ENCODE measurements at places on chromosomes 6 and 20. TPM values are rescaled to one million over a fixed set of nuclear protein-coding genes. Genes with fewer than 3 reads are reported as not detected.

Gene AIF1
- polyA plus RNA-seq, result 18.4 TPM

- no peak for DNase-seq
Observed at GRCh38 chr20:47389867-47390347, 33.4 kb upstream of the ZMYND8 start.

DNA sequence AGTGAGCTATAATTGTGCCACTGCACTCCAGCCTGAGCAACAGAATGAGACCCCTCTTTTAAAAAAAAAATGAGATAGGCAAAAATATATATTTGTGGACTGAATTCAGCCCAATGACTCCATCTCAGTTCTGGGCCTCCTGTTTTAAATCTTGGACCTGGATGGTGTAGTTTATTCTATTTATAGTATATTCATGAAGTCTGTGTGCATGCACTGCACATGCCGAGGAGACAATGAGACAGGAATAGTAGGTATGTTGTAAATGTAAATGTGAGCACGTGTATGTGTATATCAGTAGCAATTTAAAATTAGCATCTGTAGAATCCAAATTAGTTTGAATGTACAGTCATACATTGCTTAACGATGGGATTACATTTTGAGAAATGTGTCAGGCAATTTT, 91.0 kb downstream of the TBC1D7 start:
- DNase-seq, result no peak

Gene DEFB124
- 0.76 TPM for polyA plus RNA-seq

- DNase-seq, result no peak
Observed at GRCh38 chr6:150363733-150364132, 5.1 kb upstream of the IYD start.

GRCh38 chr20:33842346-33842745, 31.2 kb downstream of the CHMP4B start:
- no peak for DNase-seq

DNA sequence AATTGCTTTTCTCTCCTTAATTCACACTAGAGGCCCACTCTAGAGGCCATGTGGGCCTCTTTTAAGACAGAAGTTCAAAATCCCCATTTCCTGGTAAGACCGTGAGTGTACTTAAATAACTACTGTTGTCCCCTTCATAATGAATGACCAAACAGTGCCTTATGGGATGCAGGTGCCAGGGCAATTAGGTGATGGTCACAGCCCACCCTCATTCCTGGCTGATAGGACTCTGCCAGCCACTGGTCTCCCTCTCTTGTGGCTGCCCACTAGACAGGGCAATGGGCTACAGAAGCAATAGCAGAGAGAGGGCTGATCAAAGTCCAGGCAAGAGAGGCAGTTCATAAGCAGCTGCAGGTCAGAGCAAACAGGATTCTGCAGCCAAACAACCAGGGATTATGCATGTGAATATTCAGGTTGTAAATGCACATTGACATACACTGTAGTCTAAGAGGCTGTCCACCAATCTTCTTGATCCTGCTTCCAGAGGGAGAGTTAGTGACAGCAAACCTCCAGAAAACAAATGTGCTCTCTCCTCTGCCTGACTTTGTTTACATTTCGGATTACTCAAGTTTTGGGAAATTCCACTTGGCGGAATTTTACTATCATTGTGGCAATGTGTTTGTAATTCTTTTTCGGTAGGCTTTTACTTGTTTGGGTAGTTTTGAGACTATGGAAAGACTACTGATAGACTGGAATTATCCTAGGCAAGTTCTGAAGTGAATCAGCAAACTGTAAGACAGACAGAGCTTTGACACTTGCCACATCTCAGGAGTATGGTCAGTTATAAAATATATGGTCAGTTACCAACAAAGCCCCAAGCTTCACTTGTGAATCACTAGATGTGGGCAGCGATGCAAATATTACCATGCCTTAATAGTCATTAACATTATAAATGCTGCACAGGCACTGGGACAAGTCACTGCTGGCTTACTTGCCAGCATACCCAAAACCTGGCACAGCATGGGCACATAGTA, 12.8 kb downstream of the PTPRK start:
- DNase-seq, result no peak

Gene DNPH1
- polyA plus RNA-seq, result 45.5 TPM

Gene ASIP
- 0.75 TPM for polyA plus RNA-seq

DNA sequence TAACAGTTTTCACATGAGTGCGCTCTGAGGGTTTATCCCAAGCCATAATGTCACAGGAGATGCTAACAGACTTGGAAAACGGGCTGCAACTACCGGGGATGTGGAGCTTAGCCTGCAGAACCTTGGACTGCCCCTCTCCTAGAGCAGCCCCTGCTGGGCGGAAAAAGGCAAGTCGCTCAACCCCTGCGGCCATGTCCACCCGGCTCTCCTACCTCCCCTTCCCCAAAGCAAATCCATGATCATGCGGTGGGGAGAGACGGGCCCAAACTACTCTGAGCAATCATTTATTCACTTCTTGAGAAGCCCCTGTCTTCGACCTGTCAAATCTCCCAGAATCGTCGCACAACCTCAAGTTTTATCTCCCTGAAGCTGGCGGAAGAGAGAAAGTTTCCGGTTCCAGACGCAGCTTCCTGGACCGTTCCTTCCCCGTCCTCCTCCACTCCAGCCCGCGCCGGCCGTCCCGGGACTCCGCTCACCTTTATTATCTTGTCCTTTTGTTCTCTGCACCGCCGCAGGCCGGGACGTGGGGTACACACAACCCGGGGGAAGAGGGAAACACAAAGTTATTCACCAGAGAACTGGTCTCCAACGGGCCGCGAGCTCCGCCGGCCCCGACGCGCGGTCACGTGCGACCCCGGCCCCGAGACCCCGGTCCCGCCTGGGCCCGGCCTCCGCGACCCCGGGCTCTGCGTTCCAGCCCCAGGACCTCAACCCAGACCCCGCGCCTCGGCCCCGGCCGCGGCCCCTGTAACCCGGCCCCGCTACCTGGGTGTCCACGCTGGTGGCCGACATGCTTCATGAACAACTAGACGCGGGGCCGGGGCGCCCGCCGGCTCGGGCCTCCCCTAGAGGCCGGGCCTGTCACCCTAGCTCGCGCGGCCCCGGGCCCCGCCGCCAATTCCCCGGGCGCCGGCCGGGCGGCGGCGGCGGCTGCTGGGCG, 560 bp downstream of the YTHDF1 start:
- peak; percentile 49 for DNase-seq

DNA sequence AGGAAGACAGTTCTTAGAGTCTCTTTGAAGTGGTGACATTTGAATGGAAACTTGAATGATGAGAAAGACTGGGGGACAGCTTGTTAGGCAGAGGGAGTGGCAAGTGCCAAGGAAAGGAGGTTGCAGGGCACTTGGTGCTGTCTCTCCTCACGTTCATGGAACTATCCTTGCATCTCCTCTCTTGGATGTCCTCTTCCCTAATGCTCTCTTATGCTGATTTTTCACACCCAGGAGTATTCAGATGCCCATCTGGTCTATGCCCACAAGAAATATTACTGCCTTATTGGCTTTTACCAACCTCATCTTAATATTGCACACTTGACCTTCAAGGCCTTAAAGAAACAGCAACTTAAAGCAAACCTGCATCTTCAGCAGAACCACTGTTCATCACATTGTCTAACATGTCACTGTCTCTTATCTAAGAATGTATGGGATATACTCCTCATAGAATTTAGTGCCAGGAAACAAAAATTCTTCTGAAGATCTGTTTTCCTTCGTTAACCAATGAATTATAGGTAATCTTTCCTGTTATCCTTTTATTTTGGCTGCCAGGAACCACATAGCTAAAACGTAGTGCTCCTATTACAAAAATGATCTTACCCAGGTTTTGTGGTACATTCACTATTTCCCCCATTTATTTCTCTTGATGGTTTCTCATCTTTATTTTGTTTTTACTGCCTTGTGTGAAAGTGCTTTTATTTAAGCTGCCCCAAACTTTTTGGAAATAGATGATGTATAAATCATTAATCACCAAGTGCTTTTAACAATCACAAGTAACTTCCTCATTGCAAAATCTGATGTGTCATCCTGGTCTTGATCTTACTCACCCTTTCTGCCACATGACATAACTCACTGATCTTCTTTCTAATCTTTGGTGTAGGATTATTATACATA, 12.8 kb downstream of the RGS17 start:
- DNase-seq, result no peak

DNA sequence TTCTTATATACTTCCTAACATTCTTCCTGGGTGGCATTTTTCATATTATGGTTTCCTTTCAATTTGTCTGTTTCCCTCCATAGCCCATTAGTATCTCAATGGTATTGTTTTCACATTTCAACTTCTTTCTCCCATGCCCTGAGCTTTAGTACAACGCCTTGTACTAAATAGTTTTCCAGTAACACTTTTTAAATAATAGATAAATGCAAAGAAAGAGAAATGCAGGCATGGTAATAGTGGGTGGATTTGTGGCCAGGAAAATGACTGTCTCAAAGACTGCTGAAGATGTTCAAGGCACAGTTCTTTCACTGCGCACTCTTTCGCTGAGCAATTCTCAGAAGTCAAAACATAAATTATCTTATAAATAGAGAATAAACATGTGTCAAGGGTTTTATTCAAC, 145.1 kb downstream of the LCA5 start:
- no peak for DNase-seq

Gene CYP24A1
- not detected for polyA plus RNA-seq

DNA sequence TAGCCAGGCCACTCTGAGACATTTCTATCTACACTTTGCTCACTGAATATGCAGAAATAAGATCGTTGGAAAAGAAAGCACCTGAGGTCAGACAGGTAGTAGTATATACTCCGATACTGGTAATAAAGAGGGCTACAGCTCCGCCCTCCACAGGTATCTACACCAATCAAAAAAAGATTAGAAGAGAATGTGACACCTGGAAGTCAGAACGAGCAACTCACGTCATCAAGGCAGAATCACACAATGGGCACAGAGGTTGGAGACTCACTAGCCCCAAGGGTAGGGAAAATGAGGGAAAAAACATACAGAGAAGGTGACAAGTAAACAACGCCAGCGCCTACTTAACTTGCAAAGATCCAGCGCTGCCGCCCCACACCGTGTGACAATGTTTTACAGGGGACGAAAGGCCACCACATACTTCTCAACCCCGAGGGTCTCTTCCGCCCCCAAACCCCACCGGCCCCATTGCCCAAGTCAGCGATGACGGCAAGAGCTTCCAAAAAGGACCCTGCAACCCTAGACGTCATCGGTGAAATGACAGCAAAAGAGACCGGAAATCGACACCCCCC, 653 bp downstream of the LMBRD1 start:
- no peak for DNase-seq

GRCh38 chr20:2331901-2332565, 36.2 kb downstream of the TGM3 start:
- DNase-seq, result no peak

DNA sequence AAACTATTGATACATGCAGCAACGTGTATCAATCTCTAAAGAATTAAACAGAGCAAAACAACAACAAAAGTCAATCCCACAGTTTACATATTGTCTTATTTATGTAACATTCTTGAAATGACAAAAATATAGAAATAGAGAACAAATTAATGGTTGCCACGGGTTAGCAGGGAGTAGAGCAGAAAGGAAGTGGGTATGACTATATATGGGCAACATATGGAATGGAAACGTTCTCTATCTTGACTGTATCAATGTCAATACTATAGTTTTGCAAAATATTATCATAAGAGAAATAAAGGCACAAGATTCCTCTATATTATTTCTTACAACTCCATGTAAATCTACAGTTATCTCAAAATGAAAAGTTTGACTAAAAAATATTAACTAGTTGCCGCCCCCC, 12.8 kb downstream of the AK9 start:
- DNase-seq, result no peak

Gene BTNL2
- polyA plus RNA-seq, result not detected

Gene SLC16A10
- 1.9 TPM for polyA plus RNA-seq

Gene PHF3
- polyA plus RNA-seq, result 8.5 TPM

DNA sequence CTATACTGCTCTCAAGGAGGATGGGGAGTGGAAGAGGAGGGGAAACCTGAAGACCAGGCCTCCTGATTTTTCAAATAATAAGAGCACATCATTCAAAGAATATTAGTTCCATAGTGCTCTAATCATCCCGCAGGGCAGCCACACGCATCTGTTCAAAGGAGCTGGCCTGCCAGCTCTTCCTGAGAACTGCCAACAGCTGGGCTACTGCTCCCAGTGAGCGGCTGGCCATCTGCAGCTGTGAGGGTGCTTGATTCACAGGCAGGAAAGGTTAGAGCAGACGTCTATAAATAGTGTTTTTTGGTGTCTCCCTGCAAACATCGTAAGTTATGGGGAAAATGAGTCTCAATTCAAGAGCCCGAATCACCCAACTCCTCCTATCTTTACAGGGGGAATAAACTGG, 17.3 kb downstream of the NSFL1C start:
- DNase-seq, result no peak

Gene SCUBE3
- 2.4 TPM for polyA plus RNA-seq

GRCh38 chr6:143525356-143525755, 13.8 kb upstream of the FUCA2 start:
- DNase-seq, result no peak

DNA sequence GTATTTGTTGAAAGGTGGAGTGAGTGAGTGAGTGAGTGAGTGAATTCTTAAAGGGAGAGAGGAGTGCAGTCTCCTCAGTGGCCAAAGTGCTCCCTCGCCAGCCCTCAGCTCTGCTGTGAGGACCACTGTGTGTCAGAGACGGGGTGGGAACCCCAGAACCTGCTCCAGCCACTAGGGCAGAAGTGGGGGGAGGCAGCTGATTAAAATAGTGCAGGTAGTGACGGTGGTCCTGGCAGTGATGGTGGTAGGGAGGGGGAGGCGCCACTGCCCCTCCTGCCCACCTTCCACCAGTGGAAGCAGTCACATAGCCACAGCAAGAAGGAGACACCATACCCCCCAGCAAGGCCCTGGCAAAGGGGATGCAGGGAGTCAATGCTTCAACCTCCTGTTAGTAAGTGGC, 133.5 kb downstream of the PHACTR3 start:
- DNase-seq, result no peak

DNA sequence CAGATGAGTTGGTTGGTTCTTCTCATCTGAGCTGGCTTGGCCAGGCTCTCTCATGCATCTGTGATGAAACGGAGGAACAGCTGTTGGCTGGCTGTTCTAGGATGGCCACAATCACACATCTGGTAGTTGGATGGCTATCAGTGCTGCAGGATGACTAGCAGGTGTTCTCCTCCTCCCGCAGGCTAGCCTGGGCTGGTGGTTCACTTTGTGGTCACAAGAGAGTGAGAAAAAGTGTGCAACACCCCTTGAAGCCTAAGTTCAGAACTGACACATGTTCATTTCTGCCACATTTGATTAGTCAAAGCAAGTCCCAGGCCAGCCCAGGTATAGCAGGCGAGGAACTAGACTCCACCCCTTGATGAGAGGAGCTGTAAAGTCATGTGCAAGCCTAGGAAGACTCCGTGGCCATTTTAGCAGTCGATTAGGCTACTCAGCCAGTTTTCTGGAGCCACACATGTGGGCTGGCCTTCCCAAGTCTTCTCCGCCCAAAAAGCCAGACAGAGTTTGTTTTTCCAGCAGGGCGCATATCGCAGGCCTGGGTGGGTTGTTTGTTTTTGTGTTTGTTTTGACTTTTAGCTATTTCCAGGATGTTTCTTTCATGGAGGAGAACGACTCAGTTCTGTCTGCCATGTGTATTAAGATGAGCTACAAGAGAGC, 120.8 kb downstream of the ISM1 start:
- DNase-seq, result no peak

- DNase-seq, result no peak
Observed at GRCh38 chr6:144493035-144493910, 208.1 kb downstream of the UTRN start.
